Activated CD4-positive, alpha-beta T cell treated with anti-CD3 and anti-CD28 coated beads, Interleukin-2, amount 10 ng/mL, durations not matched to agents 7 days and 5 days (primary cell): ENCODE measurements at places on chromosomes 2 and 18. TPM values are rescaled to one million over a fixed set of nuclear protein-coding genes. Genes with fewer than 3 reads are reported as not detected.

- no peaks in the 10 kb centered on the region for H3K27me3 ChIP-seq
- peaks cover 5% of the 10 kb centered on the region for H3K4me1 ChIP-seq
- no peak overlapping the region for H3K4me3 ChIP-seq
- H3K27ac ChIP-seq: no peak overlapping the region
- no peak for DNase-seq
These were observed 37.5 kb upstream of the DLX1 start for GRCh38 chr2:172047566-172048507.

DNA sequence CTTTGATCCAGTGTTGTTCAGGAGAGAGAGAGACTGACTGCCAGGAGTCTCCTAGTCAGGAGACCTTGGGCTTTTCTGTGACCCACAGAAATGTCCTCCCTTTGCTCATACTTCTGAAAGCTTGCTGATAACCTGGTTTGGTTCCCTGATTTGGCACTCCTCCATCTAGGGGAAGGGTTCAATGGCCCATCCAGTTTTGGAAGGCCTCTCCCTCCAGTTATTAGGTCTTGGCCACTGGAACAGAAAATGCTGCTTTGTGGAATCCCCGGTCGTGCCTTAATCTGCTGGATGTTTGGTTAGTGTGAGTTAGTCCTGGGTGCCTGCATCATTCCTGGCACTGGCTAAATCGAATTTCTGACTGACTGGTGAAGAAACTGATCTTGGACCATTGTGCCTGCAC is 35.7 kb downstream of the KDM3A start:
- no peak for DNase-seq
- peaks cover 83% of the 10 kb centered on the region for H3K36me3 ChIP-seq
- H3K27me3 ChIP-seq: no peaks in the 10 kb centered on the region
- peaks cover 25% of the 10 kb centered on the region for H3K4me1 ChIP-seq
- no peak overlapping the region for H3K4me3 ChIP-seq

DNA sequence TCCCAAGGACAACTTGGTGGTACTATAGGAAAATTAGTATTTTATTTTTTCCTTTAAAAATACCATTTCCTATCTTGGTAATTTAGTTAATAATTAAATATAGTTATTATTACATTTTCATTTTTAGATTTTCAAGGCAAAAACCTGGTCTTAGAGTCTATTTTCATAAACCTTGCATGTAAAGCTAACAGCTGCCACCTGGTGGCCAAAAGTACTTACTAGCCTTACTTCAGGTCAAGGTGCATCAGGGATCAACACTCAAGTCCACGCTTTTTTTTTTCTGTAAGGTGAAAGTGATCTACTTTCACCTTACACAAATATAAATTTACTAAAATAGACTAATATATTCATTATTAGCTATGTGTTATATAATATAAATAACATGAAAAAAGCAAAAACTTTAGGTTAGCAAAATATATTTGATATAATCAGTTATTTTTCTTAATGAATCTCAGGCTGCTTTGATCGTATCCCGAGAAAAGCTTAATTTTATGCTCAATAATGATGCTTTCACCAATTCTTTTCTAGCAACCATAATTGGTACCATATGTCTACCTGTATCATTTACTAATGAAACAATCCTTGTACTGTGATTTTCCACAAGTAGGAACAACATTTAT is 62.5 kb downstream of the RELCH start:
- no peaks in the 10 kb centered on the region for H3K4me1 ChIP-seq
- peaks cover 9% of the 10 kb centered on the region for H3K36me3 ChIP-seq
- no peak overlapping the region for H3K27ac ChIP-seq
- no peak overlapping the region for H3K4me3 ChIP-seq

The FAM210A gene
- total RNA-seq: 19.6 TPM

- H3K27me3 ChIP-seq: peaks cover 35% of the 10 kb centered on the region
- no peak overlapping the region for H3K27ac ChIP-seq
- H3K4me3 ChIP-seq: no peak overlapping the region
- DNase-seq: no peak
- no peaks in the 10 kb centered on the region for H3K36me3 ChIP-seq
These were observed 2.3 kb downstream of the ECEL1 start for GRCh38 chr2:232485348-232485756.

The AMER3 gene
- not detected for total RNA-seq

DNA sequence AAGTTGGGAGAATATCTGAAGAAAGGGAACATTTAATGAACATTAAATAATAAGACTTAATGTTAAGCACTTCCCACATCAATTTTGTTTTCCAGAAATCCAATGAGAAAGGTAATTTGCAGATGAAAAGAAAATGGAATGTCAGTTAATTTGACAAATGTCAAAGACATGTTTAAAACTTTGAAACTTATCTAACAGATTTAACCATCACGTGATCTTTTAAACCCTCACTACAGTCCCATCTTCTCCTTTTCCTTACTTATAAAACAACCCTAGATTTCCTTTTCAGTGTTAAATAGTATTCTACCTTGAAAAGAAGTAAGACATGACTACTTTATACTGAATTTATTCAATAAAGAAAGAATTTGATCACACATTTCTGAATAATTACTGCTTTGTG is 288.5 kb downstream of the NRXN1 start:
- H3K27ac ChIP-seq: no peak overlapping the region
- no peaks in the 10 kb centered on the region for H3K36me3 ChIP-seq
- no peak overlapping the region for H3K4me3 ChIP-seq
- H3K4me1 ChIP-seq: no peaks in the 10 kb centered on the region

The ABCG5 gene
- not detected for total RNA-seq

- no peak overlapping the region for H3K27ac ChIP-seq
- no peaks in the 10 kb centered on the region for H3K36me3 ChIP-seq
These were observed 209.2 kb downstream of the MGAT5 start for GRCh38 chr2:134462791-134463698.

The SKOR2 gene
- not detected for total RNA-seq

DNA sequence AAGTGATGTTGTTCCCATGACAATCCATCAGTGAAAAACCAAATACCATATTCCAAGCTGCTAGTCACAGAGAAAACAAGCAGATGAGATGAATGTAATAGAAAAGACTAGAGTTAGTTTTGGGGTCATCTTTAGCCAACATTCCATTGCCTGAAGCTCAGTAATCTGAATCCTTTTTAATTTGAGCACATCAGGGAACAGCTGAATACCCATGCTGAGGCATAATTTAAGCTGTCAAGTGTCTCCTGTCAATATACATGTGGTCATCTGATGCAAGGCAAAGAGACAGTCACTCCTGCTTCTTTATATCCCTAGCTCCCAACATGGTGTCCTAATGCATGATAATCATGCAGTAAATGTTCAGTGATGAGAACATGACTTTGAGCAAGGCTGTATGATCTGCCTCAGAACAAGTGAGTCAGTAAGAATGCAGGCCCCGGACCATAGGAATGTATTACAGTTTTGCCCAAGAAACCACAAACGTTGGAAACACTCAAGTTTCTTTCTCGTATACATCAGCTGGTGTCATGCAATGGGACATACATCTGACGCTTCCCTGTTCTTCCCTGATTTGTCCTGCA is 48.0 kb downstream of the CDK15 start:
- no peak overlapping the region for H3K27ac ChIP-seq
- no peak overlapping the region for H3K4me3 ChIP-seq
- peaks cover 11% of the 10 kb centered on the region for H3K4me1 ChIP-seq
- peaks cover 25% of the 10 kb centered on the region for H3K27me3 ChIP-seq
- no peak for DNase-seq

DNA sequence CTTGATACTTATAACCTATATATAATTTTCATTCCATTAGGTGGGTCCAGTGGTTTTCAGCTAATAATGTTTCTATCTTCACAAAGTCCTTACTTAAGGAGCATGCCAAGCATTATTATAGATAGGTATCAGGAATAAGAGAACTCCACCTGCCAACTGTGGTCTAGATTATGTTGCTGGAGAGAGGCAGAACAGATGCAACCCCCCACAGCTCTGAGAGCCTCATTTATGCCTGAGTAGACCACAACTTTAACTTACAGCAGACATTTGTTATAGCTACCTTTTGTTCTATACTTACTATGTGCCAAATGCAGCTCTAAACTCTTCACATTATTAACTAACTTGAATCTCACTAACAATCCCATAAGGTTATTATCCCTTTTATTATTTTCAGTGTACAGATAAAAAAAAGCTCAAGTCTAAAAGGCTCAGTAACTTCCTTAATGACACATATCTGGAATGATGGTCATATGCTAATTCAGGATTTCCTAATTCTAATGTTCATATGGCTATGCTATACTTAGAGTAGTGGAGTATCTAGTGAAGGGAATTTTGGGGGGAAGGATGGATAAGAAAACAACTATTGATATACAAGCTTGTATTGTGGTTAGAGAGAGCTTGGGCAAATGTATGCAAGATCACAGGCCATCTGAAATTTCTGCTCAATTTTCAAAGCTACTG is 119.1 kb upstream of the RND3 start:
- no peaks in the 10 kb centered on the region for H3K27me3 ChIP-seq
- H3K4me3 ChIP-seq: no peak overlapping the region
- no peak overlapping the region for H3K27ac ChIP-seq
- H3K36me3 ChIP-seq: no peaks in the 10 kb centered on the region

The DSC2 gene
- total RNA-seq: not detected

- H3K4me3 ChIP-seq: no peak overlapping the region
- no peaks in the 10 kb centered on the region for H3K36me3 ChIP-seq
- DNase-seq: no peak
- no peaks in the 10 kb centered on the region for H3K4me1 ChIP-seq
- no peak overlapping the region for H3K27ac ChIP-seq
These were observed 150.7 kb upstream of the TPO start for GRCh38 chr2:1262609-1263008.

DNA sequence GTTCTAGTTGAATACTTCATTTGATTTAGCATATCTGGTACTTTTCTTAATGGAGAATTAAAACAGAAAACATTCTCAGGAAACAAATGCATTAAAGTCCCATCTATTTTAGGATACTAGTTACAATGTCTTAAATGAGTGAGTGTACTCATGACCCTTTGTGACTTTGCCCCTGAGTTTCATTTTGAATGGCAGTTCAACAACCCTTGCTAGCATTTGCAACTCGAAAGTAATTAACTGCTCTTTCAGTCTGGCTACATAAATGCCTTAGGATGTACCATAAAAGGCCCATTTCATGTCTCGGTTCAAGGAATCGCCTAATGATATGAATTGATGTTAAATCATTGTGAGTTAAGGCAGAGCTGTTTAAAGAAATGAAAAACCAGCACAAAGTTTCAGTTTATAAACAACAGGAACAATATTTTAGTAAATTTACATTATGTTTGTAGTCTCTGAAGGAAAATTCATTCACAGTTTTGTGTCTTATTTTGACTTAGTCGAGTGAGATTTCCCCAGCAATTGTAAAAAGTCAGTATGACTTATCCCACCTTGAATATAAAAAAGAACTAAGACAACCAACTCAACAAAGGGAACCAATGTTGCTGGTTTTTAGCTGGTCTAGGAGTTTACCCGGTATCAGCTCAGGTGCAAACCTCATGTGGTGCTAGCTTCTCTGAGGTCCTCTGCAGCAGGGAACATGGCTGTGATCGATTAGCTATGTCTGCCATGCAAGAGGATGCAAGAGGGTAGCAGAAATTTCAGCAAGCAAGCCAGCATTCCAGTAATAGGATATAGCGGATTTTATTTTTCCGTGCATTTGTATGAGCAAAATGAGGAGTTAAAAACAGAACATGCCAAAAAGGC is 386.2 kb downstream of the PTPRM start:
- peaks cover 32% of the 10 kb centered on the region for H3K4me1 ChIP-seq
- peak overlapping the region; percentile 76 for H3K27ac ChIP-seq
- H3K36me3 ChIP-seq: no peaks in the 10 kb centered on the region
- no peak for DNase-seq
- H3K4me3 ChIP-seq: peak overlapping the region; percentile 11

The HOXD4 gene
- total RNA-seq: not detected

GRCh38 chr18:34039201-34039600 is 185.5 kb downstream of the NOL4 start:
- H3K27ac ChIP-seq: no peak overlapping the region
- H3K36me3 ChIP-seq: no peaks in the 10 kb centered on the region
- no peak overlapping the region for H3K4me3 ChIP-seq
- H3K27me3 ChIP-seq: no peaks in the 10 kb centered on the region

The SCN1A gene
- total RNA-seq: not detected

The CFAP221 gene
- total RNA-seq: not detected

GRCh38 chr2:159475793-159476192 is 140.6 kb downstream of the BAZ2B start:
- H3K4me3 ChIP-seq: no peak overlapping the region
- no peaks in the 10 kb centered on the region for H3K4me1 ChIP-seq
- no peak for DNase-seq
- peaks cover 11% of the 10 kb centered on the region for H3K36me3 ChIP-seq
- H3K27ac ChIP-seq: no peak overlapping the region
